ENCODE measurements at places on chromosomes 12 and 14.

DNA sequence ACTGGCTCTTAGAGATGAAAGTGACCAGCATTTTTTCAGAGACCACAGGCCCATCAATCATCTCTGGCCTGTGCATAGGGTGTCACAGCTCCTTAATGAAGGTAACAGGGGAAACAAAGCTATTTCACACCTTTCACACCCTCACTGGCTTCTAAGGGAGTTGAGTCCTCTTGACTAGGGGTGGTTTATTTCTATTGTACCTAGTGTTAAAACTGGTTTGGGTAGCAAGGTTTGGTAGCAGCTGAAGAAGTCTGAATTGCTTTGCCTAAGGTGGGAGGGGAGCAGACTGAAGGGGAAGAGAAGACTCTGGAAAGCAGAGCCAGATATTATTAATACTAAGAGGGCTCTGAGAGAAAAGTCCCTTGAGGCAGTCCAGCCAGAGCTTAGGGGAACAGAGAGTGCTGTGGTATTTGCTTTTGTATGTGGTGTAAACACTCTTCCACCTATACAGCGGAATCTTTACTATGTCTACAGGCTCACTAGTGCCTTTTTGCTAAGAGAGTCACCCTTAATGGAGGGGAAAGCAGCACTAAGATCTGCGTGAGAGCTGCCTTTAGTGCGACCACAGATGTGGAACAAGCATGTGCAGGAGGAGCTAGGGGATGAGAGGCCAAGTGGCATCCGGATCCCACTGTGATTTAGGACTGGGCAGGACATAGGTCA lies 95.8 kb downstream of the STXBP6 start:
- DNase-seq, result no peak

DNA sequence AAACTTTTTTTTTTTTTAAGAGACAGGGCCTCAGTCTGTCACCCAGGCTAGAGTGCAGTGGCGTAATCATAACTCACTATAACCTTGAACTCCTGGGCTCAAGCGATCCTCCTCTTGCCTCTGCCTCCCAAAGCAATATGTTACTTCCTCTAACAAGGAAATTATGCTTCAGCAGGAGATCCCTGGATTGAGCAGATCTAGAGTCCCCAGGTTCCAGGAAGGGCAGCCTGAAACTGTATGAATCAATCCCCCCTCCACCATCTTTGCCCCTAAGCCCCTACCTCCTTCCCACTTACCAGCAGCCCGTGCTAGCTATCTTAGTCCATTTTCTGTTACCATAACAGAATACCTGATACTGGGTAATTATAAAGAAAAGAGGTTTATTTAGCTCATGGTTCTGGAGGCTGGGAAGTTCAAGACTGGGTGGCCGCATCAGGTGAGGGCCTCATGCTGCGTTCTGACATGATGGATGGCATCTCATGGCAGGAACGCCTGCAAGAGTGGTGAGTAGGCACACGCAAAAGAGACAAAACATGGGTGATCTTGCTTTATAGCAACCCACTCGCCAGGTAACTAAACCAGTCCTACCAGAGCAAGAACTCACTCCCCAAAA lies 5.0 kb downstream of the TAMALIN start:
- DNase-seq, result no peak

DNA sequence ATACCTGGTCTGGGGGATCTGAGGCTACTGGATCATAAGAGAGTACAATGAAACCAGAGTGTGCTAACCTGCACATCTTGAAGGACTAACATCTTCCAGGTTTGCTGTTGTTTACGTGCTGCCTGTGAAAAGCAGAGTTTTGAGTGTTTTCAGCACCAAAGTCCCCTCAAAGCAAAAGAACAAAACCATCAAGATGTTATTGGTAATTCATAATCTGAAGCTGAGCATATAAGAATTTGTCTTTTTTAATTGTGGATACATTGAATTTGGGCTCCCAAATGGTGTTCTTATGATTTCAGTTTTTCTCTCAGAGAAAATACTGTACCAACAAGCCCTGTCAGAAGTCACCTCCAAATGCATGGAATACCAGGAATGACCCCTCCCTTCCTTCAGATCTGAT lies 110.2 kb downstream of the BTG1 start:
- no peak for DNase-seq

DNA sequence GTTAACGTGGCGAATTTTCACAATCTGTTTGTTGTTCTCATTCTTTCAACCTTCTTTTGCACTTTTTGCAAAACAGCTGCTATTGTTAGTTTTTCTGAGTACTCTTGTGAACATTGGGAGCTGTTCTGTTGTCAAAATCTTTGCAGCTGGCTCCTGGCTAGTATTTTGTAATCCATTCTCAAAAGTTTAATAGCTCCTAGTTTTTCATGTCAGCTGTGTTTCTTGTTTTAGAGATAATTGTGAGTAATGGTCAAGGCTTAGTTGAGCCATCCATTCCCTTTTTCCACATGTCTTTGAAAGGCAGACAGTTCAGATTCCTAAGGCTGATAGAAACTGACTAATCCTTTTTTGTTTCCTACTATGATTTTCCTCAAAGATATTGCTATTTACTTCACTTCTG lies 39.1 kb upstream of the CRADD start:
- no peak for DNase-seq

DNA sequence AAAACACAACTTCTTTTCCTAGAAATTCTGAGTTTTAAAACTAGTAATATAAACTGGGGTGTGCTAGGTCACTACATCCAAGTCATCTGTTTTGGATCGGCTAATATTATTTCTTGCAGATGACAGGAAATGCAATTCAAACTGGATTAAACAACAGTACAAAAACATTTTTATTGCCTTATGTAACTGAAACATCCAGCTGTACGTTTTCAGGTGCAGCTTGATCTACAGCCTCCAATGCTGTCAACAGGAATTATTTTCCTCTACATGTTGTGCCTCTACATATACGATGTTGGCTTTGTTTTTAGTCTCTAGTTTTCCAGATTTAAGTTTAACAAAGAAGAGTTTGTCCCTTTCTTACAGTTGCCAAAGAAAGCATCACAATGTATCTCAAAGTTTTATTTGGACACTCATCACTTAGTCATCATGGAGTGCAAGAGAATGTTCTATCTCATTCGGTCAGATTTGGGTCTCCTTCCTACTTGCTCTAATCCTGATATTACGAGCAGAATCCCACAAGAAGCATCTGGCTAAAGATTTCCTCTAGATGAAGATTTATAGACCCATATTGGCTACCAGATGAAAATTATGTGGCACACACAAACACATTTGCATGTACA lies 326.7 kb downstream of the SLC6A15 start:
- DNase-seq, result no peak

GRCh38 chr12:48765753-48766162 lies 23.1 kb downstream of the ADCY6 start:
- no peak for DNase-seq

GRCh38 chr14:68342216-68342763 lies 450.6 kb downstream of the ZFP36L1 start:
- no peak for DNase-seq

DNA sequence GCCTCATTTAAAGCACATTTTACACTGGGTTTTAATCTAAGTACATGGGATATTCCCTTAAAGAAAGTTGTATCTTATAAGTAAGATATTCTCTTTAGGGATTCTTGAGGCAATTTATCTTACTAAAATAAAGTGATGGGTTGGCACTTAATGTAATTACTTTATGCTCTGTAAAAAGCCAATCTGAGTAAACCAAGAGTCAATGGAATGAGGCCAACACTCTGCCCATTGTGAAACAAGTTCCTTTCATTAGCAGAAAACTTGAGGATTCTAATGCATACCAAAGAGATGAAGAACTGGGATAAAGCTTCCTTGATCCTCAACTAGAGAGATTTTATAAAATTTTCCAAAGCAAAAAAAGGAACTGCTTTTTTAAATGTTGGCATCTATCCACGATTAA lies 121.2 kb downstream of the METTL25 start:
- no peak for DNase-seq

DNA sequence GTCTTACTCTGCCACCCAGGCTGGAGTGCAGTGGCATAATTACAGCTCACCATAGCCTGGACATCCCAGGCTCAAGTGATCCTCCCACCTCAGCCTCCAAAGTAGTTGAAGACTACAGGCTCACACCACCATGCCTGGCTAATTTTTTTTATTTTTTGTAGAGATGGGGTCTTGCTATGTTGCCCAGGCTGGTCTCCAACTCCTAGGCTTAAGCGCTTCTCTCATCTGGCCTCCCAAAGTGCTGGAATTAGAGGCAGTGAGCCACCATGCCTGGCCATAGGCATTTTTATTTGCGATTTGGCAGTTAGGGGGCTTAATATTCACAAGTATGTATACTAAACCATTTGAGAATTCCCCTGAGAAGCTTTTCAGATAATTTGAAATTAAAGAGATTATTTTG lies 19.1 kb downstream of the PNMA1 start:
- no peak for DNase-seq

DNA sequence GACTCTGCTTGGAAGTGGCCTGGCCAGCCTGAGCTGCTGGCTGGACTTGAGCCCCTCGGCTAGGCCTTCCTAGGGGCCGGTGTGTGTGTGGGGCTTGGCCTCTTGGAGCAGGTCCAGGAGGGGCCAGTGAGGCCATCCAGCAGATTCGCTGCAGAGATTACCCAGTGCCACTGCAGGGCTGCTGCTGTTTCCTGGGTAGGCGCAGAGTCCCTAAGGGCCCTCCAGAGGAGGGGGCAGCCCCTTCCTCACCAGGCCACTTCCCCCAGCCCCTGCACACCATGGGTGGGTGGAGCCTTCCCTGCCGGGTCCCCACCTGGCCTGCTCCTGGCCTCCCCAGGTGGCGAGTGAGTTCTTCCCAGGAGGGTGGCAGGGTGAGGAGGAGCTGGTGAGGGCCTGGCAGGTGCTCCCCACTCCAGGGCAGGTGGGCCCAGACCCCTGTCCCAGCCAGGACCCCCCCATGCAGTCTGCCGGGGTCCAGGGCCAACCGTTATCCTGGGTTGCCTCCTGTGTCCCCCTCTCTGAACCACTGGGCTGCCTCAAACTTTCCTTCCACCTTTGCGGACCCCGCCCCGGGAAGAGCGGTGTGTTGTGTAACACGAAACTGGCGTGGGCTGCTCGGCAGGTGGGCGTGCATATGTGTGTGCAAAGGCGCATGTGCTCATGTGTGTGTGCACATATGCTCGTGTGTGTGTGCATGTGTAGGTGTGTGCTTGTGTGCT lies 25.1 kb downstream of the ASPG start:
- no peak for DNase-seq

DNA sequence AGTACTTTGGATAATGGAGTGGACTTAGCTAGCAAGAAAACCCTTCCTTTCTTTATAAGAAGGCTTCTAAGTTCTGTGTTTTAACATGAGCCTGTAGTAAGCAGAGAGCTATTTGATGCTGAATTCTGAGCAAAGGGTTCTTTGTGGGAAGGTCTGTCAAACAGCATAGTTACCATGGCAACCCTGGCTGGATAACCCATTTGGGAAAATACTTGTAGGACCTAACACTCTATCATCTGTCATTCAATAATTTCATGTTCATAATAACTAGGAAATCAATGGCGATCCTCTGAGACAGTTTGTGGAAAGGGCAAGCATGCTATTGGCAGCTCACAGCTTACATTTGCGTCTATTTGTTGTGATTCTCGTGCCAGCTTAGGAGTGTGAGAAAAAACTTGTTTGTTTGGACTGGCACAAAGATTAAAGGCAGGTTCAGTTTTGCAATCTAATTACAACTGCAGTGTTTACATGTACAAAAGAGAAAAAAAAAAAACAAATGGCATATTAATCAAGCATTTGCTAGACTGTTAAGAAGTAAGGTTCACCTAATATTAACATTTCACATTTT lies 219.2 kb downstream of the PDZRN4 start:
- DNase-seq, result no peak

GRCh38 chr12:26874501-26875296 lies 41.7 kb upstream of the ITPR2 start:
- DNase-seq, result no peak

GRCh38 chr12:52081263-52081733 lies 1.8 kb downstream of the SMIM41 start:
- peak; percentile 93 for DNase-seq

- DNase-seq, result no peak
Observed at GRCh38 chr12:93127107-93127560, 198.0 kb upstream of the EEA1 start.

DNA sequence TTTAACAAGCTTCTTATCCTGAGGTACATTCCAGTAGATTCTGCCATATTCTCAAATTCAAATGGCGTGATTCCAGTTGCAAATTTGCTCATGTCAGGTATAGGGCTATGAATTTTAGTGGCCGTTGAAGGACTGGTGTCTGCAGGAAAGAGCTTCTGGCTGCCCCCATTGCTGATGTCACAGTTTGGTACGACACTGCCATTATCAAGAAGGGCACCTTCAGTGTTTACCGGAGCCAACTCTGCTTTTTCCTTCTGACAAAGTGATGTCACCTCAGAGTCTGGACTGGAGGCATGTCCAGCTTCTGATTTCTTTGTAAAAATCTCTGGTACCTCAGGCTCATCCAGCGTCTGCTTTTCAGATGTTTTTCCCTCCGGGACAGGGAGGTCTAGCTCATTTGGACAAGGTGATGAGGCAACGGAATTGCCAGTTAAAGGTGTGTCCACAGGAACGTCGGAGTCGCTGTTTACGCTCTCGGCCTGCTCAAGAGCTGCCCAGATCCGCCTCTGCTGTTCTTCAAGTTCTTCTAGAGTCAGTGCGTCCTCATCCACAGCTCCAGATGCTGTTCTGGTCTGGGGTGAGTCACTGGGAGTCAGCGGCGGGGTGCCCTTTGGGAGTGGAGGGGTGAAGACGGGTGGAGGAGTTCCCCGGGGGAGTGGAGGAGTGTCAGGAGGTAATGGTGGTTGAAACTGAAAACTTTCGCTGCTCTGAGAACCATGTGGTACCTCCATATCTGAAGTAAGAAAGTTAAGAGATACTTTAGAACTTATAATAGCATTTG lies 27.0 kb downstream of the ZCCHC8 start:
- DNase-seq, result no peak

GRCh38 chr14:52695481-52696091 lies at the start of gene ERO1A:
Gene ERO1A, minus strand, starts transcription at chr14:52695558. Its CDS starts 77 bp downstream, at chr14:52695481.
- DNase-seq, result peak; percentile 59

DNA sequence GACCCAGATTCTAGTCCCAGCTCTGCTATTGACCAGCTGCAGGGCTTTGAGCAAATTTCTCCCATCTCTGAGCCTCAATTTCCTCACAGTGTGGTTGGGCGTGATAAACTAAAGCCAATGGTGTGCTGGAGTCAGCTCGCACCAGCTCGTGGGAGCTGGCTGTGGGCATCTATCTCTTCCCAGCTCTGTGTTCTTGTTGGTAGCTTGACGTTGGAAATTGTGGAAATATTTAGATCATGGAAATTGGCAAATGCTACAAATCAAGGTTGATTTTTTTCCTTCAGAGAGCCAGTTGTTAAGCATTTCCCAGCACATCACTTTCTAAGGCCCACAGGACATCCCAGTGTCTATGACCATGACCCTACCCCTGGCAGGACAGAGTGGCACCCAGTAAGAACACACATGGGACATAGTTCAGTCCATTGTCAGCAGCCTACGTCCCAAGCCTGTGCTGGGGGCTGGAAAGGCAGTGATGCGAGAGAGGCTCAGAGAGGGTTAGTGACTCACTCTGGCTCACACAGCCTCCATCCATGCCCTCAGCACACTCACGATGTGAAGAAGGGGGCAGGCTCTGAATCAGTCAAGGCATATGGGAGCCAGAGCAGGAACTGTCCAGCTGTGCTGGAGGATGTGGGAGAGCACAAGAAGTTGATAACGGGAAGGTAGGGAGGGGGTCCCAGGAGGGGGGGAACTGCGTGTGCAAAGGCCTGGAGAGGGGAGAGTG lies 77.6 kb downstream of the LGMN start:
- DNase-seq, result no peak
